ENCODE measurements at places on chromosomes 3 and 15.

DNA sequence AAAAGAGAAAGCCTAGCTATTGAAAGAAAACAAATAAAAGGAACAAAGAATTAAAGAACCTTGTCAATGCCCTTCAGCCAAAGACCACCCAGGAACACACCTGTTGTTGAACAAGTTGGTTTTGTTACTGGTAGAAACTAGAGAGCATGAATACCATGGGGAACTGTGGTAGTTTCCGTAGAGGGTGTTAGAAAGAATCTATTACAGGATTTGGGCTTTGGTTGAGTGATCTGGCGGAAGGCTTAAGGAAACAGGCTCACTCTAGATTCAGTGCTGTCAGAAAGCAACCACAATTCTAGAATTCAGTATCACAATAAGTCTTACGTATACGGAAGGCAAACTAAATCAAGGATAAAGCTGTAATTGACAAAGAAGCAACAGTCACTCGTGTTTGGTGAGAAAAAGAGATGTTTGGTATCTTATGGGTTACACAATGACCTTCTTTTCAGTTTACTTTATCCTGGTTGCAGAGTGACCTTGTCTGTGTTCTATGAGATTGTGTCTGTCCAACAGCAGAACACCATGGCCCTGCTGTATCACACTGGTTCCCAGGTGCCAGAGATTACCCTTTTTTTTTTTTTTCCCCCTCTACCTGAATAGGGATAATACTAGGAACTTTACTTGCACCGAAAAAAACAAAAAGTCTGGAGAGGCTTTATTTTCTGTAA is 265.9 kb downstream of the SHQ1 start:
- no peak for DNase-seq

- DNase-seq = no peak
Measured at GRCh38 chr3:63364495-63364894, 86.4 kb downstream of the SYNPR start.

DNA sequence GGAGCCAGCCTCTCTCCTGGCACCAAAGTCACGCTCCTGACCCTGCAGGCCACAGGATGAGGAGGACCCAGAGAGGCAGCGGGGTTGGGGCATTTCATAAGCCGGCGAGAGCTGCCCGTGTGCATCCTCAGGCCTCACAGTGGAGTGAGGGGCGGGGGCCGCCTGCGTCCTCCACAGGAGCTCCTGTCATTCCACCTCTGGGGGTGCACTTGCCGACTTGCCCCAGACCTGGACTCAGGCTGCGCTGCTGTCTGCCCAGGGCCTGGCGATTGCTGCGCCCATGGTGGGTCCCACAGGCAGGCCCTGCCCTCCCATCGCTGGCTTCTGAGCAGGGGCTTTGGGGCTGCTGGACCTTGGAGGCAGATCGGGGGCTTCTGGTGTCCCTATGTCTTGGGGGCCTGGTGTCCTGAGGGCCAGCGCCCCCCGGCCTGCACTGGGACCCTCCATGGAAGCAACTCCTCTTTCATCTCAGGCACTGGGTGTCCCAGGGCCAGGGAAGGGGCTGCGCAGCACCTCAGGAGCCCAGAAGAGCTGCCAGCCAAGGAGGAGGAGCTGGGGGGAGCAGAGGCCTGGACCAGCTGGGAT is 184.0 kb downstream of the GOLGA6L6 start:
- DNase-seq = no peak

- DNase-seq = no peak
Measured at GRCh38 chr3:4899710-4900109, 79.5 kb upstream of the BHLHE40 start.

DNA sequence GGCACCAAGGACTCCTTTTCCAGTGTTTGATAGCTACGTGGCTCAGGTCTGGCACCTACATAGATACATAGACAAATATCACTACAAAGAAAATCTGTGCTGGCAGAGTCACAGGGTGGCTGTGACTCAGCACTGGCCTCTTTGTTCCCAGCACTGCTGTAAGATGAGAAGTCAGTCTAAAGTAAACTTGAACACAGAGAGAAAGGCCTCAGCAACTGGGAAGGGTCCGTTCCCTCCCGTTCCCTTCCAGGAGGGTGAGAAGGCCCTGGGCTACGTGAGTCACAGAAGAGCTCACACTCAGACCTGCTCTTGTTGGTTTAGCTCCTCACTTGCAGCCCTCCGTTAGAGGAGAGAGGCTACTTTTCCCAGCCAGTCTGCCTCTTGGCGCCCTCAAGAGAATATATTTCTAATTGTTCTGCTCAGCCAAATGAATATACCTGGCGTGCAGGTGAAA is 23.1 kb downstream of the ANXA2 start:
- no peak for DNase-seq

- no peak for DNase-seq
Measured at GRCh38 chr3:11168881-11169805, 14.8 kb downstream of the HRH1 start.

GRCh38 chr15:70087708-70088352 is 9.9 kb downstream of the TLE3 start:
- DNase-seq = no peak

GRCh38 chr15:77160562-77161478 is 89.9 kb upstream of the TSPAN3 start:
- DNase-seq = no peak

DNA sequence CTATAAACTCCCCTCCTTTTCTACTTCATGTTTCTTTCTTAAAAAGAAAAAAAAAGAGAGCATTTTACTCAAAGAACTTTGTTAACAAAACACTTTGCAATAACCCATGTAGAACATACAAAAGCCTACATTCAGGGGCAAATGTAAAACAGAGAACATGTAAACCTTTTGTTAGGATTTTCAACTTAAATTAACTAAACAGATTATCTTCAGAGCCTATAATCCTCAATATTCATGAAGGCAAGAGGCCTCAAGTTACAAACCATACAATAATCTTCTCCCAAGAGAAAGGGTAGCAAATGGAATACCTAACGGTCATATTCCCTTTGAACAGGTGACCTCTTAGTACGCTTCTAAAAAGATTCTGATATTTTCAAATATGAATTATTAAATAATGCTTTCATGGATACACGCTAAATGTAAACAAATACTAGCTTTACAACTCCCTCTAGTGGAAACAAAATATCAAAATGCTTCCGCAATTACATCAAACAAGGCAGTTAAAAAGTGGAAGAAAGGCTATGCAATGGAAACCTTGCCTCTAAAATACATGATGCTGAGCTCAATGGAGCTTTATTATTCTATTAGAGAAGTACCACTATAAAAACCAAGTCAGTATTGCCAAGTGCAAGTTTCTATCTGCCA is 9.9 kb downstream of the CEP152 start:
- no peak for DNase-seq

- no peak for DNase-seq
Measured at GRCh38 chr3:65761446-65762234, 277.1 kb downstream of the MAGI1 start.

DNA sequence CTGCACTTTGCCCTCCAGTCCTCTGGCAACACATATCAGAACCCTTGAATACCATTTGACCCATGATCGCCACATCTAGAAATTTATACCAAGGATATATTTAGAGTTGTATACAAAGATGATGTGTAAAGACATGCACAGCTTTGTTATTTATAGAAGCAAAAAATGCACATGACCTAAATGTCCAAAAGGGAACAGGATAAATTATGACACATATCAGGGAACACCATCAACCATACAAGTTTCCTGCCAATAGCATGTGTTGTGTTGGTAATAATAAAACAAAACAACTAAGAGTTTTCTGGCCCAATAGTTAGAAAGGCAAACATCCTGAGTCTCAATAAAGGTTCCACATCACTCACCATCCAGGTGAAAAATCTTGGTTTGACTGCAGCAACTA is 51.5 kb downstream of the AAGAB start:
- DNase-seq = no peak

GRCh38 chr3:183159333-183159732 is 3.2 kb downstream of the LAMP3 start:
- DNase-seq = no peak

- DNase-seq = no peak
Measured at GRCh38 chr15:48652510-48653076, 7.1 kb upstream of the FBN1 start.

DNA sequence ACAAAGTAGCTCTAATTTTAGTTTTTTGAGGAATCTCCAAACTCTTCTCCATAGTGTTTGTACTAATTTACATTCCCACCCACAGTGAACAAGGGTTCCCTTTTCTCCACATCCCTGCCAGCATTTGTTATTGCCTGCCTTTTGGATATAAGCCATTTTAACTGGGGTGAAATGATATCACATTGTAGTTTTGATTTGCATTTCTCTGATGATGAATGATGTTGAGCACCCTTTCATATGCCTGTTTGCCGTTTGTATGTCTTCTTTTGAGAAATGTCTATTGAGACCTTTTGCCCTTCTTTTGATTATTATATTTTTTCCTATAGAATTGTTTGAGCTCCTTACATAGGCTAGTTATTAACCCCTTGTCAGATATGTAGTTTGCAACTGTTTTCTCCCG is 239.9 kb upstream of the TPM1 start:
- DNase-seq = no peak

DNA sequence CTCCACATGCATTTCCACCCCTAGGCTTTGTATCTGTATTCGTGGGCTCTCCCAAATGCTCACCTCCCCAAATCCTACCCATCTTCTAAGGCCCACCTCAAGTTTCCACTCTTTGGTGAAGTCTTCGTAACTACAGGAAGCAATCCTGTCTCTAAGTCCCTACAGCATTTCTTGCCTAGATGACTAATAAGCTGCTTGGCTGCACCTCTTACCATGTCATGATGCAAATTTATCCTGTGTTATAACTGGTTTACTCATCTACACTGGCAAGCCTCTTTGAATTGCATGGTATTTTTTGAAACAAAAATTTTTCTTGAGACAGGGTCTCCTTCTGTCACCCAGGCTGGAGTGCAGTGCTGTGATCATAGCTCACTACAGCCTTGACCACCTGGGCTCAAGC is 73.3 kb downstream of the SETMAR start:
- DNase-seq = no peak

DNA sequence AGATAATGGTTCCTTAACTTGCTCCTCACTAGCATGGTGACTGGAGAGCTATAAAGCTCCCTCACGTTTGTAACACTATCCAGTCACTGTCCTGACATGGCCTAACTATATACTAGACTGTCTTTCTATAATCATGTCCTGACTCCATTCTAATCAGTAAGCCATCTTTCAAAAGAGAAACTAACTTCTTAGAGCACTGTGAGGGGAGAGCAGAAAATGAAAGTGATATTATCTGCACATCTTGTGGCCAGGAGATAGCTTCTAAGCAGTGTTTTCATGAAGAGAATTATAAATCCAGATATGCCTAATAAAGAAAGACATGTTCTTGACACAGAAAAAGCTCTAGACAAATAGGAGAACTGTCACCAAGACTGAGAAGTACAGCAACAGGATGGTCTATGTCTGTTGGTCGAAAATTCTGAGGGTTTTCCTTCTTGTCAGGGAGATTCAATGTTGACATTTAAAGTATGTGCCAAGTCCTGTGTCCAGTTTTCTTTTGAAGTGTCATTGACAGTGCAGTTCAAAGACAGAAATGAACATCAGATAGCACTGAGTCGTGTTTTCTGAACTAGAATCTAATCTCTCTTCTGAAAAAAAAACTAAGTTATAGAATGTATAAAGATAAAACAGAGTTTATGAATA is 230.6 kb upstream of the PEX5L start:
- DNase-seq = no peak

All from stimulated activated CD8-positive, alpha-beta memory T cell treated with anti-CD3 and anti-CD28 coated beads, Interleukin-7, amount 100 ng/mL, for 1 hour (primary cell).